Smooth muscle cell of trachea (primary cell): ENCODE measurements at places on chromosomes 12 and 14. TPM values are rescaled to one million over a fixed set of nuclear protein-coding genes. Genes with fewer than 3 reads are reported as not detected.

Gene TTC9
- total RNA-seq, result 0.15 and 0.17 TPM in 2 replicates

Gene ATP5F1B
- 542 and 611 TPM in 2 replicates for total RNA-seq

Gene RPS6KA5
- total RNA-seq, result 1.7 and 3.2 TPM in 2 replicates

Gene LMNTD1
- 0.44 TPM in 1 of 2 replicates, not detected in the other for total RNA-seq

Gene HNF1A
- total RNA-seq, result not detected in 2 replicates

Gene LRTM2
- not detected in 2 replicates for total RNA-seq

Gene HHIPL1
- total RNA-seq, result 9.3 and 20.7 TPM in 2 replicates

Gene OVCH1
- total RNA-seq, result 0.15 and 0.83 TPM in 2 replicates

Gene AMDHD1
- 0.29 and 0.33 TPM in 2 replicates for total RNA-seq

Gene PPFIA2
- 2.0 and 6.5 TPM in 2 replicates for total RNA-seq

Gene GLT8D2
- total RNA-seq, result 48.5 and 66.3 TPM in 2 replicates

Gene SLC6A13
- total RNA-seq, result 0.17 TPM in 1 of 2 replicates, not detected in the other

Gene POLE2
- 2.3 and 21.2 TPM in 2 replicates for total RNA-seq

Gene MANSC1
- total RNA-seq, result 2.8 and 3.0 TPM in 2 replicates

Gene ZC2HC1C
- 1.2 and 2.5 TPM in 2 replicates for total RNA-seq

Gene BICDL1
- under 0.01 TPM in 1 of 2 replicates, not detected in the other for total RNA-seq

Gene DTX3
- total RNA-seq, result 16.9 and 25.0 TPM in 2 replicates

Gene PLA2G1B
- 0.33 TPM in 1 of 2 replicates, not detected in the other for total RNA-seq

Gene VPS33A
- 24.8 and 26.8 TPM in 2 replicates for total RNA-seq

Gene PIK3C2G
- not detected in 2 replicates for total RNA-seq

Gene LRP1-AS
- total RNA-seq, result not detected in 2 replicates

Gene ZNF605
- total RNA-seq, result 12.2 and 13.1 TPM in 2 replicates

Gene IL23A
- 0.50 and 0.58 TPM in 2 replicates for total RNA-seq

Gene FOXG1
- 0.44 and 0.83 TPM in 2 replicates for total RNA-seq

Gene PNMA1
- 15.7 and 30.3 TPM in 2 replicates for total RNA-seq

Gene PLEK2
- 3.0 and 6.7 TPM in 2 replicates for total RNA-seq

Gene FAM90A1
- total RNA-seq, result 0.33 TPM in 1 of 2 replicates, not detected in the other

Gene LTB4R
- 0.87 and 4.1 TPM in 2 replicates for total RNA-seq

Gene LUM
- total RNA-seq, result 202 and 375 TPM in 2 replicates

Gene ZDHHC17
- total RNA-seq, result 53.7 and 63.0 TPM in 2 replicates

Gene STAB2
- total RNA-seq, result not detected in 2 replicates

Gene IKZF4
- total RNA-seq, result 1.2 and 1.7 TPM in 2 replicates

Gene SLC4A8
- total RNA-seq, result 4.5 and 10.3 TPM in 2 replicates

Gene KCNC2
- total RNA-seq, result not detected in 2 replicates

Gene SLC16A7
- 79.2 and 110 TPM in 2 replicates for total RNA-seq

Gene ARMH4
- 5.5 and 5.8 TPM in 2 replicates for total RNA-seq

Gene SLCO1A2
- total RNA-seq, result not detected in 2 replicates

Gene PPP4R3A
- total RNA-seq, result 50.0 and 66.8 TPM in 2 replicates

Gene CEBPE
- total RNA-seq, result not detected in 2 replicates

Gene ZDHHC22
- total RNA-seq, result not detected in 2 replicates

Gene PTPRO
- total RNA-seq, result 1.2 and 2.3 TPM in 2 replicates

Gene DYRK2
- total RNA-seq, result 19.8 and 36.7 TPM in 2 replicates
